ENCODE measurements at places on chromosomes 16 and 17.
A peak's percentile ranks its signal among the peaks of the same experiment; 100 is the strongest.

DNA sequence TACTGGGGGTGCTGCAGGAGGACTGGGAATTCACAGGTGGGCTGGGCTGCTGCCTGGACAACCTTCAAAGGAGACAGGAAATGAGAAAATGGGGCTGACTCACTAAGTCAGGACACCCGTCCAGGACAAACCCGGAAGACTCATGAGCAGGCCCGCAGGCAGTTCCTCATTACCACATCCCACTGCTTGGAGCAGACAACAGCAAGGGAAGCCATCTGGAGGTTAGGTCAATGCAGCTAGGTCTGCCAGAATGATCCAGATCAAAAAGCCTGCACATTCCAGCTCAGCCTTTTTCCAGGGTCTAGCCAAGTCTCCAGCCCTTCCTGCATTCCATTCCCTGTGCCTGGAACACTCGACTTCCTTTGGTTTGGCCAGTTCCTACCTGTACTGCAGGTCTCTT, 536.5 kb upstream of the CDH11 start:
- DNase-seq, result no peak

DNA sequence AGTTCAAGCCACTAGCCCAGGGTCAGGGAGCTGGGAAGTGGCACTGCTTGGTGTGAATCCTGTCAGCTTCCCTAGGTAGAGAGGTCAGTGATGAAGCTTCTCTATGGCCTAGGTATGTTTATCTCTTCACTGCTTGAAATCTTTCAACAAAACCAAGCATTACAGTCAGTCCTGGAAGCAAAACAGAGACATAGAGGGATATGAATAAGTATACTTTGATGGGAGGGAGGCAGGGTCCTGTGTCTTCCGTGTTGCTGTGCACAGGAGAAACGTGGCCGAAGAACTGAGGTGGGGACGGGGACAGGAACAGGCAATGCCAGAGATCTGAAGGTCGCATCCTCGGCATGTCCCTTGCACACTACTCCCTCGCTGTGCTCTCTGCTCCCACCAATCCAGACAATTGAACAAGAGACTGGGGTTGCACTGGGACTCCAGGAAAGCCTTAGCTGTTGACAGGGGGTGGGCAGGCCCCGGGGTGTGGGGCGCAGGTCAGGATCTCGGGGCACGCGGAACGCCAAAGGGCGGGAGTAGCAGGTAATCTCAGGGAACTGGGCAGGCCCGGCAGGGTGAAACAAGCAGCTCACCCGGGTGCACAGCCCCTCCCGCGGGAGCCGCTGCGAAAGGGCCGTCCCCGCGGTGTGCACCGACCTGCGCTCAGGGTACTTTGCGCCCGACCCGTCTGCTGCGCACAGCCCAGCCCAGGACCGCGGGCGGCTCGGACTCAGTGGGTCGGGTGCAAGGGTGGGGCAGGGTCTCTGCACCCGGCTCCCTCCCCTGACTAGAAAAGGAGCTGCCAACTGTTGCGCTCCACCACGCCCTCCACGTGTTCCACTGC, at the start of gene MT1H:
MT1H (plus strand) TSS at position 810 of the 835 bp plus-strand sequence. CDS start 71 bp downstream, outside the sequence.
- DNase-seq, result no peak

GRCh38 chr17:10648956-10649355, 8.2 kb downstream of the MYH3 start:
- no peak for DNase-seq

- peak; percentile 90 for DNase-seq
Measured at GRCh38 chr16:30941600-30942425, 7.1 kb upstream of the ORAI3 start.

- DNase-seq, result no peak
Measured at GRCh38 chr16:1950047-1950446, 4.4 kb downstream of the RPL3L start.

DNA sequence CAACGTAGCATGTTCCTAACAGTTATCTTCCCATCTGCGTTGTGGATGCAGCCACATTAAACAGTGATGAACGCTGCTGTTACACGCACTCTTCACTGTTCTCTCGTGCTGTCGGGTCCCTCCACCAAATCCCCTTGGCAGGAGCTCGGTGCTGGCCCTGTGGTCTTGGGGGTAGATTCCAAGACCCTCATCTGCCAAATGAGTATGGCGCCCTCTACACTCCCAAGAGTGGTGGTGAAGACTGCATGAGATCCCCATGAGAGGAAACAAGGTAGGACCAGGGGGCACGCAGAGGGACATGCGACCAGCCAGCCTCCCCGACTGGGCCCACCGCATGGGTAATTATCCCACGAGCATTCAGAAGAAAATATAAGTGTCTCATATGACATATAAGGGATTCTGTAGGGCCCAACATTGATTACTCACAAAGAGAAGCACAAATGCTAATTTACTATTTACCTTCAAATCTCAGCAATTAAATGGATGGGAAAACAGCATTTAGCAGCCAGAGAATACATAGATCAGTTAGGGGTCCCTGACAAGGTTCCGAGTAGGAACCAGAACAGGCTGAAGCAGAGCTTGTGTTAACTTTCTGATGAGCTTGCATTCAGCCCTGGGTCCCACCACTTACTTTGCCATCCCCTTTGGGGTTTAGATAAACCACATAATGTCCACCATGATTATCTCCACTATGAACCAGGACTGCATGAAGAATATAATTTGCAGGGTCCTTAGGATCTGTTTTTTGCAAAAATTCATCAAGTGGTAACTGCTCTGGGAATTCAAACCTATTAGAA, 23.8 kb downstream of the LITAFD start:
- no peak for DNase-seq

- DNase-seq, result no peak
Measured at GRCh38 chr17:82970067-82970466, 109.3 kb upstream of the METRNL start.

DNA sequence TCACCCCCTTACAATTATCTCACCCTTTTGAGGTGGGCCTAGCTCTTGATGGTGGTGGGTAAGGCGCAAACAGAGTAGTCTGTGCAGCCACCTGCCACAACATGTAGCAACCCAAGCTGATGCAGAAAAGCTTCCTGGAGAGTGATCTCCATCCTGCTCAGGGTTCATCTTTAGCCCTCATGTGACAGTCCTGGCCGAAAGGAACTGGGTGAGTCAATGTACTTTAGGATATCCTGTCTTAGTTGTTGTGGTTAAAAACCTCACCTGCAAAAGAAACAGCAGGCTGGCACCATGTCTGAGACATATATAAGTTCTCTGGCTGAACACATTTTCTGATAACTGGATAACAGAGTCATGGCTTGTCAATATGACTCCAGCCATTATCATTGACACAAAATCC, 183.5 kb upstream of the CPHXL start:
- DNase-seq, result no peak

All from GM18507 (cell line).